Uterine smooth muscle cell (primary cell): ENCODE measurements at places on chromosomes 1 and 21. TPM values are rescaled to one million over a fixed set of nuclear protein-coding genes. Genes with fewer than 3 reads are reported as not detected.

The RER1 gene
- 89.7 and 98.1 TPM in 2 replicates for total RNA-seq

The FCRL4 gene
- not detected in 2 replicates for total RNA-seq

The RPL11 gene
- 785 and 922 TPM in 2 replicates for total RNA-seq

The IGSF5 gene
- 0.25 TPM in 1 of 2 replicates, not detected in the other for total RNA-seq

The C8B gene
- total RNA-seq: not detected in 2 replicates

The TRAF5 gene
- 13.3 and 15.2 TPM in 2 replicates for total RNA-seq

The PDPN gene
- total RNA-seq: 1.5 and 15.9 TPM in 2 replicates

The SLC19A2 gene
- 8.3 and 11.4 TPM in 2 replicates for total RNA-seq
